ENCODE measurements at places on chromosomes 6 and 20.

- no peak for DNase-seq
Observed at GRCh38 chr20:23080521-23080920, 5.6 kb downstream of the CD93 start.

- DNase-seq: no peak
Observed at GRCh38 chr6:30328397-30328796, 1.7 kb downstream of the TRIM39 start.

DNA sequence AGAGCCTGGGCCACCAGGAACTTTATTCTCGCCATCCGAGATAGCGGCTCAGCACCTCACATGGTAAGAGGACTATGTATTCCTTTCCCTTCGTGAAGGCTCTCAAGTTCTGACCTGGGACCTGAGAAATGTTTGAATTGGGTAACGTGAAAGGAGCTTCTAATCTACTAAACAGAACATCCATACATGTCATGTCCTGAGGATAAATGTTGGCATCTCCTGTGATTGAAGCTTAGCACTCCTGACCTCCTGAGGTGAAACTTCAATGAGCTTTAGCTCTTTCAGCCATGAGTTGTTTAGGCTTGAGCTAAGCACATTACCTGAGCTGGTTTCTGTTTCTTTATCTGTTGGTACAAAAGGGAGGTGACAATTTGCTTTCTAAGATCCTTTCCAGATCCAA is 280.9 kb downstream of the PACRG start:
- DNase-seq: no peak

DNA sequence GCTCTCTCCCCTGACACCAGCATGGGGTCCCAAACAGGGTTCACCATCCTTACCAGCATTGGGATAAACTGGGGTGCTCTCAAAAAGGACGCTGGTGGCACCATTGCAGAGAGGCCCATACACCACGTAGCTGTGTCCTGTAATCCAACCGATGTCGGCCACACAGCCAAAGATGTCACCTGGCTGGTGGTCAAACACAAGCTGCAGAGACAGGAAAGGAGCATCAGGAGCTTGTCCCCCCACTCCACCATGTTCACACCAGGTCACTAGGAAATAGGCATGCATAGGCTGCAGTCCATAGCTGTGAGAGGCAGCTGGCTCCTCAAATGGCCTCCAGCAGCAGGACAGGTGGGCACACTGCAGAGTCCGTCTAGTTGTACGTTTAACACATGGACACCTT is 28.8 kb upstream of the APMAP start:
- no peak for DNase-seq

DNA sequence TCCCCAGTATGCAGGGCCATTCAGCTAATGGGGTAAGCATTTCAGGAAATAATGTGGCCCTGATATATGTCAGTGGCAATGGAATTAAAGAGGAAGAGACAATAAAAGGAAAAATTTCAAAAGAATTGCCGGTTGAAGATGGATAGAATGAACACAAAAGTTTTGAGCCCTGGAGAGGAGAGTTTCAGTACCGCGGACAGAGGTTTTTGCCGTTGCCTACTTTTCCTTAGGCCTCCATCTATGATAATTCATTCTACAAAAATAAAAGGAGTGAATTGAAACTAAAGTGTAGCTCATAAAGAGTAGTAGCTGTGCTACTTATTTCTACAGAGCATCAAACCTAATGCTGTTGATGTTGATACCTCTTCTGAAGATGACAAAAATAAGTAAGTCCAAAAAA is 140.7 kb downstream of the RNASET2 start:
- peak; percentile 11 for DNase-seq

- DNase-seq: no peak
Observed at GRCh38 chr20:7505152-7505834, 435.0 kb downstream of the HAO1 start.

GRCh38 chr6:56573624-56574023 is 69.1 kb downstream of the DST start:
- DNase-seq: no peak

- DNase-seq: no peak
Observed at GRCh38 chr20:45179166-45179565, 4.5 kb downstream of the PI3 start.

- DNase-seq: peak; percentile 64
Observed at GRCh38 chr6:119129148-119129967, 50.9 kb upstream of the FAM184A start.

Measured in ACHN (cell line).